ENCODE measurements at places on chromosomes 16 and 17.

GRCh38 chr17:13384626-13385025, 217.1 kb downstream of the HS3ST3A1 start:
- DNase-seq, result no peak

DNA sequence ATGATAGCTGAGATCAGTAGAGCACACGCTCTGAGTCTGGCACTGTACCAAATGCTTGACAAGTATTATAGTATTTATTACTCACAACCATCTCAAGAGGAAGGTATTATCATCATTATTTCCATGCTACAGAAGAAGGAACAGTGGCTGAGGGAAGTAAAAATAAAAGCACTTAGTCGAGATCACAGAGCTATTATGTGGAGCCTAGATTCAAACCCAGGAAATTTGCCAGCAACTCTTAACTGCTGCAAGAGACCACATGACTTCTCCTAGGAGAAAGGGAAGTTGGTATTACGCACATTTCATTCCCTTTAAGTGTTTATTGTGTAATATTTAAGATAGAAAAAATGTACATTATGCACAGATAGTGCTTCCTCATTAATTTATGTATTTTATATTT, 1.0 kb upstream of the RHOT1 start:
- peak; percentile 88 for DNase-seq

- peak; percentile 53 for DNase-seq
Observed at GRCh38 chr17:13337864-13338371, 263.8 kb downstream of the HS3ST3A1 start.

GRCh38 chr16:83206426-83206825, 579.7 kb downstream of the CDH13 start:
- DNase-seq, result no peak

DNA sequence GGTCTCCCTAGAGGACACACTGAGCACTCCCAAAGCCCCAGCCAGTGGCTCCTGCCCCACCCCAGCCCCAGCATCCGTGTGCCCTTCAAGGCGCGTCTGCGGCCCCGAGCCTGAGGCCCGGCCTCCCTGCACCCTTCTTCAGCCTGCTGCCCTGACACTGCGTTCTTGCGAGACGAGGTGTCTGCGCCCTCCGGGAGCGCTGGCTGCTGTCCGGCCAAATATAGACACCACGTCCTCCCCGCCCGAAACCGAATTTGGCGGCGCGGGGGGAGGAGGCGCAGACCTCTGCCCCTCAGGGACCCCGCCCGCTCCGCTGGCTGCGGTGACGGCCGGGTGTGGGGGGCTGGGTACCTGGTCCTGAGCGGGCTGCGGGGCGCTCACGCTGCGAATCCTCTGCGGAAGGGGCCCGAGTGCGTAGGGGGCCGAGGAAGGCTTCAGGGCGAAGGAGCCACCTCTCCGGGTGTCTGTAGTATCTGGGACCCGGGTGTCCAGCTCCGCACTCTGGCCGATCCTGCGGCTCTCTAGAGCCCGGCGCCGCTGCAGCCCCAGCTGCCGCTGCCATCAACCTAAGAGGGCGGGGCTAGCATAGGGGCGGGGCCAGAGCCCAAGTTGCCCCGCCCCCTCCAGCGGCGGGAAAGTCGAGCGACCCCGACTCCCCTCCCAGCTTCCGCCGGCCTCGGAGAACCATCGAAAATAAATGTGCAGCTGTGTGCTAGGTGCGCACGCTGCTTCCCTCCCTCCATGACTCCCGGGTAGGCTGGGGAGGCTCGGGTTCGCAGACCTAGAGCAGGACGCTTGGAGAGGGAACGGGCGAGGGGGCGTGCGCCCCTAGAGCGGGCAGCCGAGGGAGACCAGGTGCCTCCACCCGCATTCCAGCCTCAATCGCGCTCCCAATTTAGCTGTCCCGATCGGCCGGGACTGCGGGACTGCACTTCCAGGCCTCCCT, at the start of gene CORO6:
Gene CORO6, minus strand, starts transcription at position 576 of the 946 bp plus-strand sequence. CDS start 1,491 bp downstream, outside the sequence.
- no peak for DNase-seq

All from Ammon's horn (tissue), 1 donor.